ENCODE measurements at places on chromosomes 11 and 22. TPM values are rescaled to one million over a fixed set of nuclear protein-coding genes. Genes with fewer than 3 reads are reported as not detected.
A peak's percentile ranks its signal among the peaks of the same experiment; 100 is the strongest.

DNA sequence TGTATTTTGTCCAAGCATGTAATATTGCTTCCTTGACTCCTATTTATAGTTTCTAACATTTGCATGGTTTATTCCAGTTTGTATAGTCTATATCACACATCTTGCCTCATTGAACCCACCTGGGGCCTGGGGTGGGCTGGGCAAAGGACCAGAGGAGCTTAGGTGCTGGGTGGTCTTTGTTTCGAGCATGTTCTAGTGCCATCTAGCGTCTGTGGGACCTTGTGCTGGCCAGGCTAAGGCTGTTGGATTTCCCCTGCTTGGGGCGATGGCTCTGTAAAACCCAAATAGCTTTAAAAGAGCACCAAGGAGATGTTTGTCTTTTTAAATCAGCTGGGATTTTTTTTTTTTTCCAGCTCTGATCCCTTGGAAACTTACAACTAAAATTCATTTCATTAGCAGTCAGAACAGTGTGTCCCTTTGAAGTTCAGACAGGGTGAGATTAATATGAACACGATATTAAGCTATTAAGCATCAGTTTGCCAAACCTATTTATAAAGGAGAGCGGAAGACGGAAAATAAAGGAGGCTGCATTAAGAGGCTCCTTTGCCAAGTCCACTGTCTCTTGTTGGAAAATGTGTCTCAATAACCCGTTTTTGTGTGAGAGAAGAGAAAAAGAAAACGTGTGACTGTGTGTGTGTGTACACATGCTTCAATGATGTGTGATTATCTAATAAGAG, 157.4 kb downstream of the COMMD9 start:
- no peak overlapping the region for H3K27ac ChIP-seq
- H3K27me3 ChIP-seq = no peaks in the 10 kb centered on the region
- H3K36me3 ChIP-seq = no peaks in the 10 kb centered on the region
- H3K4me1 ChIP-seq = no peaks in the 10 kb centered on the region
- no peak overlapping the region for H3K4me3 ChIP-seq

Gene UBQLNL
- 0.50 TPM for total RNA-seq

DNA sequence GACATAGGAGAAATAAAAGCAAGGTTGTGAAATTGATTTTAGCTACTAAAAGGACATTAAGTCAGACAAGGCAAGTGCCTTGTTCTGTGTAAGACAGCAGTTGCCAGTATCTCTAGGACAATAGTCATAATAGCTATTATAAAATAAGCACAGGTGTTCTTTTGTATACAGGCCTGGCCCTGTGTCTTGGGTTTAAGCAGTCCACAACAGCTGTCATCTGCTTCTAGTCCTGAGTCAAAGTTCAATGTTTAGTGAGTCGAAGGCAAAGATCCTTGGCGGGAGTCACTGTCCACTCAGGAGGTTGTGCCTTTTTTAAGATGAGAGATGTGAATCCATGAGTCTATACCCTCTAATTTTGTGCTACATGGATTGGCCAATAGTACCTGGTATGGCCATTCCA, 79.5 kb downstream of the SC5D start:
- no peak for DNase-seq
- no peak overlapping the region for H3K27ac ChIP-seq
- no peaks in the 10 kb centered on the region for H3K36me3 ChIP-seq

Gene FDXACB1
- 3.4 TPM for total RNA-seq

DNA sequence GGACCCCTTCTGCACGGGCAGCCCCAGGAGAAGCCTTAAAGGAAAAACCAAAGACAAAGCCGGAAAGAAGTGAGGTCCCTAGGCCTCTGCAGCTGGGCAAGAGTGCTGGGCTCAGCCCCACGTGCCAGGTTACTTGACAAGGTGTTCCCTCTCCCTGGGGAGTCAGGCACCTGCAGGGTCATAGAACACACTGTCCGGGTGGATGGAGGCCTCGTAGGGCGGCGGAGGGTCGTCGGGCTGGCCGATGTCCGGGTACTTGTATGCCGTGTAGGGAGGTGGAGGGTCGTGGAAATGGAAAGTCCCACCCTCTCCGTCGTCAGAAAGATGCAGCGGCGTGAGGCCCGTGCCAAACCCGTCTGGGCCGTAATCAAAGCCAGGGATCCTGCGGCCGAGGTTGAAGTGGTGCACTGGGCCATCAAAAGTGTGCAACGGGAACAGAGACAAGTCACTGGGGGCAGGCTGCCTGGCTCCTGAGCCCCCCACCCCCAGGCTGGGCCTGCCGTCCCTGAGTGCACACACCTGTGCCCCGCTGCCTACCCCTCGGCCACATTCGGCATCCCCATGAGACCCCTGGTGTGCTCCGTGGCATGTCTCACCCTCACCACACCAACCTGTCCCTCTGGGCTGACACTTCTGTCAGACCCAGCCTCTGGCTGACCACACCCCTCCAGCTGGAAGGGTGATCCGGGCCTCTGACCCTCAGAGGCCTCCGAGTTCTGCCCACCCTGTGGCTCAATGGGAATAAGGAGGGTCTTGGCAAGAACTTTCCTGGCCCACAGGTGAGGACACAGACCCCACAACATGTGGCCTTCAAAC, 81.1 kb downstream of the DGCR2 start:
- DNase-seq = no peak
- H3K4me1 ChIP-seq = no peaks in the 10 kb centered on the region

Gene CCDC73
- total RNA-seq = not detected

DNA sequence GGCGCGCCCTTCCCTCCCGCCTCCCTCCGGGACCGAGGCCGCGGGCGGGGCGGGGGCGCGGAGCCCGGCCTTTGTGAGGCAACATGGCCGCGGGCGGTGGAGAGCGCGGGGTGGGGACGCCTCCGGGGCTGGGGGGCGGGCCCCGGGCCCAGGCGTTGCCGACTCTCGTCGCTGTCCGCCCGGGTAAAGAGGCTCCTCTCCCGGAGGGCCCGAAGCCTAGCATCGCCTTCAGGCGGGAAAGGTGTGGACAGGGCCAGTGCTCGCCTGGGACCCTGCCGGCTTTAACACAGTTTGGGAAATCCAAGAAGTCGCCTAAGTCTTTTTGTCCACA, 369 bp downstream of the DGCR8 start:
- H3K4me1 ChIP-seq = peaks cover 48% of the 10 kb centered on the region
- no peaks in the 10 kb centered on the region for H3K27me3 ChIP-seq
- H3K36me3 ChIP-seq = peaks cover 4% of the 10 kb centered on the region
- peak; percentile 60 for DNase-seq
- peak overlapping the region; percentile 76 for H3K4me3 ChIP-seq

Gene SLC22A25
- total RNA-seq = not detected

Gene NXPE4
- not detected for total RNA-seq

DNA sequence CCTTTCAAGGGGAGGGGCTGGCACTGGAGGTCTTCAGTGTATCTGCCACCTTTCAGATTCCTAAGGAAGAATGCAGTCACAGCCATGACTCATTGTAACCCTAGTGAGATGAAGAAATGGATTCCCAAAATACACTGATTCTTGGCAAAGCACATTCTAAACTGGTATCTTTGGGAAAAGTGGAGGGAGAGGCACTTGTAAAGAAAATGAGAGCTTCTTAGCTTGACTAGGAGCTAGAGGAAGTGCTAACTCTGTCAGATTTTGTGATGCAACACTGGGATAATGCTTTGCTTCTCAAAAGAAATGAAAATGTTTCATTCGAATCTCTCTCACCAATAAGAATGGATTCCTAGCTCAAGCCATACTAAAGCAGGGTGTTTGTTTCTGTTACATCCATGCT, 14.3 kb downstream of the NRIP3 start:
- H3K4me1 ChIP-seq = no peaks in the 10 kb centered on the region
- H3K4me3 ChIP-seq = no peak overlapping the region
- H3K27ac ChIP-seq = no peak overlapping the region
- DNase-seq = no peak
- H3K27me3 ChIP-seq = peaks cover 2% of the 10 kb centered on the region

Gene TSGA10IP
- total RNA-seq = not detected

GRCh38 chr22:22691716-22692701, 47.6 kb downstream of the GGTLC2 start:
- H3K27me3 ChIP-seq = no peaks in the 10 kb centered on the region
- no peaks in the 10 kb centered on the region for H3K36me3 ChIP-seq
- no peak overlapping the region for H3K27ac ChIP-seq
- no peak for DNase-seq

Gene DDT
- total RNA-seq = 84.3 TPM

- no peaks in the 10 kb centered on the region for H3K36me3 ChIP-seq
- H3K4me1 ChIP-seq = peaks cover 10% of the 10 kb centered on the region
- H3K27ac ChIP-seq = no peak within 1 kb of the TSS
- H3K27me3 ChIP-seq = peaks cover 71% of the 10 kb centered on the region
Observed at GRCh38 chr11:45665206-45665932, at the start of gene CHST1. Gene CHST1, minus strand, starts transcription at chr11:45665622. Its CDS starts 14,699 bp downstream, at chr11:45650923.

Gene MAPK8IP2
- 0.31 TPM for total RNA-seq

DNA sequence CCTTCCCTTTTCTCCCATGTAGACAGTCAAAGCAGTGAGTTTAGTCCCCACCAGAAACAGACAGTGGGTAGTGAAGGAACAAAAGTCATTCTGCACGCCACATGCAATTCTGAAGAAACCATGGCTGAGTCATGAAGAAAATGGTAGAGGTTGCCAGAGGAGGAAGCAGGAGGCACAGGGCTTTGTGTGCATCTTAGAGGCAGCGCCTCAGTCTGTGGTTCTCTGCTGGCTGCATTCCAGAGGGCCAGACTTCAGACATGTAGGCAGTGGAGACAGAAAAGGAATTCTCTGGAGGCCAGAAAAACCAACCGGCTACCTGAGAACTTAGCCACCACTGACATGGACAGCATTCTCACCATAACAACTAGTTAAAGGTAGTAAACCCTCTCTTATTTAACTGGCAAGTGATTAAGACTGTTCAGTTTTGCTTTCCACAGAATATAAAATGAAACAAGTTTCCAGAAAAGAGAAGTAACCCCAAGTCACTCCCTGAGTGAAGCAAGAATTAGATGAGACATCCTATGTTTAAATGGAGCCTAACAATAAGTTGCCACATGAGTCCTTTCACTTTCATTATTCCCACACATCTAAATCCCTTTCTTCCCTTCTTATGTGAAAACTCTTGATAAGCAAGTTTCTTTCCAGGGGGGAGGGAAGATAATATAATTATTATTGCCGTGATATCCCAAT, 556.1 kb downstream of the SOX6 start:
- no peak for DNase-seq
- no peak overlapping the region for H3K27ac ChIP-seq
- H3K4me1 ChIP-seq = no peaks in the 10 kb centered on the region
- H3K4me3 ChIP-seq = no peak overlapping the region
- H3K36me3 ChIP-seq = no peaks in the 10 kb centered on the region

Gene ELFN2
- total RNA-seq = 0.20 TPM

- H3K36me3 ChIP-seq = no peaks in the 10 kb centered on the region
- no peak for DNase-seq
- H3K4me1 ChIP-seq = peaks cover 15% of the 10 kb centered on the region
- H3K4me3 ChIP-seq = peak overlapping the region; percentile 51
- H3K27ac ChIP-seq = no peak overlapping the region
Observed at GRCh38 chr11:77590194-77590782, 535 bp downstream of the AQP11 start.

Gene CALCA
- not detected for total RNA-seq

DNA sequence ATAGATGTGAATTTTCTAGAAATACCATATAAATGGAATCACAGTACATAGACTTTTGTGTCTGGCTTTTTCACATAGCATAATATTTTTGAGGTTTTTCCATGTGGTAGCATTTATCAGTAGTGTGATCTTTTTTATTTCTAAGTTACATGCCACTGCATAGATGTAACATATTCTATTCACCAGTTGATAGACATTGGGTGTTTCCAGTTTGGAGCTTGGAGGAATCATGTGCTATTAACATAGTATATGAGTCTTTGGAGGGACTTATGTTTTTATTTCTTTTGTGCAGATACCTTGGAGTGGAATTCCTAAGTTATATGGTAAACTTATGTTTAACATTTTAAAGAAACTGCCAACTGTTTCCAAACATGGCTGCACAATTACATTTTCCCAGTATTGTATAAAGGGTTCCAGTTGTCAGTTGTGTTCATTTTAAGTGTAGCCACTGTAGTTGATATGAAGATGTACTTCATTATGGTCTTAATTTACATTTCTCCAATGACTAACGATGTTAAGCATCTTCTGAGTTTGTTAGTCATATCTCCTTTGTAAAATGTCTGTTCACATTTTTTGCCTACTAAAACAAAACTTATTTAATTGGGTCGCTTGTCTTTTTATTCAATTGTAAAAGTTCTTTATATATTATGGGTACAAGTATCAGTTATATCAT, 145.7 kb upstream of the TRPC6 start:
- no peak for DNase-seq
- H3K27me3 ChIP-seq = no peaks in the 10 kb centered on the region
- H3K36me3 ChIP-seq = no peaks in the 10 kb centered on the region
- no peak overlapping the region for H3K4me3 ChIP-seq
- H3K27ac ChIP-seq = no peak overlapping the region

Gene TYR
- not detected for total RNA-seq

Gene CNTF
- total RNA-seq = 3.9 TPM

DNA sequence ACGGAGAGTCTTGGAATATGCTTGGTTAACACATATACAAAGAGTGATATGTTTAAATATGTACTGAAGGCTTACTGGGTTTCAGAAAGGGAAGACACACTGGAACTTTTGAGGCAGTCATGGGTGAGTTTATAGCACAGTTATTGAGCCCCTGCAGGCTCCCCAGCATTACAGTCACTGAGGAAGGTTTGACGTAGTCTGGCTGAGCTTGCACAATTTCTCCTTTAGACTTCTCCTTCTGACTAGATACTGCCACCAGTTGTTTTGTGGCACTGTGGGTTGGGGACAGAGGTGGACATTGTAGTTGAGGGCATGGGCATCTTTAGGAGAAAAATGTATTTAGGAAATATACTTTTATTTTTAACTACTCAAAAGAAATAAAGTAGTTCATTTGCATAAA, 285.4 kb downstream of the C11orf87 start:
- H3K4me3 ChIP-seq = no peak overlapping the region
- no peaks in the 10 kb centered on the region for H3K4me1 ChIP-seq
- DNase-seq = no peak
- H3K36me3 ChIP-seq = no peaks in the 10 kb centered on the region

GRCh38 chr11:103904324-103904667, 132.1 kb upstream of the DDI1 start:
- no peak for DNase-seq
- H3K36me3 ChIP-seq = no peaks in the 10 kb centered on the region
- no peaks in the 10 kb centered on the region for H3K4me1 ChIP-seq
- H3K27ac ChIP-seq = no peak overlapping the region
- no peak overlapping the region for H3K4me3 ChIP-seq

Gene TESMIN
- total RNA-seq = 4.3 TPM

Gene CD6
- total RNA-seq = 814 TPM

All from CD4-positive, alpha-beta T cell (primary cell).